ENCODE measurements at places on chromosomes 7 and 10.

DNA sequence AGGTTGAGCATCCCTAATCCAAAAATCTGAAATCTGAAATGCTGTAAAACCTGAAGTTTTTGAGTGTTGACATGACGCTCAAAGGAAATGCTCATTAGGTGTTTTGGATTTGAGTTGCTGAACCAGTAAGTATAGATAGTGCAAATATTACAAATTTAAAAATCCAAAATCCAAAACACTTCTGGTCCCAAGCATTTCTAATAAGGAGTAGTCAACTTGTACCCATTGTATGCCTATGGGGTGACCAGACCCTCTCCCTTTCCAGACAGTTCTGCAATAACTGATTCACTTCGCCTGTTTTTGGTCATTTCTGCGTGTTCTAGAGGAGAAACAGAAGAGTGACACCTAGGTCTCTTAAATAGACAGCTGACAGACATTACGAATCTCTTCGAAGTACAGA lies 90.3 kb downstream of the MMRN2 start:
- DNase-seq, result no peak

DNA sequence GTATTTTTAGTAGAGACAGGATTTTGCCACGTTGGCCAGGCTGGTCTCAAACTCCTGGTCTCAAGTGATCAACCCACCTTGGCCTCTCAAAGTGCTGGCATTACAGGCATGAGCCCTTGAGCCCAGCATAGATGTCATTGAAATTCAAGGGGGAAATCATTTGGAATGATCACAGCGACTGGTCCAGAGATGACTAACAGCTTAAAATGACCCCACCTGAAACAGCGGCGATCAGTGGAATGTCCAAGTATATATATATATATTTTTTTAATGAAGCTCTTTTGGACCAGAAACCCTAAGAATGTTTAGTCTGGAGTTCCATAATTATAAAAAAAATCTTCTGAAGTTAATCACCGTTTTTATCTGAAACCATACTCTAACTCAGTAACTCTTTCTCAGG lies 12.5 kb upstream of the AKR1E2 start:
- DNase-seq, result no peak

GRCh38 chr7:88477976-88478375 lies 171.3 kb upstream of the STEAP4 start:
- no peak for DNase-seq

DNA sequence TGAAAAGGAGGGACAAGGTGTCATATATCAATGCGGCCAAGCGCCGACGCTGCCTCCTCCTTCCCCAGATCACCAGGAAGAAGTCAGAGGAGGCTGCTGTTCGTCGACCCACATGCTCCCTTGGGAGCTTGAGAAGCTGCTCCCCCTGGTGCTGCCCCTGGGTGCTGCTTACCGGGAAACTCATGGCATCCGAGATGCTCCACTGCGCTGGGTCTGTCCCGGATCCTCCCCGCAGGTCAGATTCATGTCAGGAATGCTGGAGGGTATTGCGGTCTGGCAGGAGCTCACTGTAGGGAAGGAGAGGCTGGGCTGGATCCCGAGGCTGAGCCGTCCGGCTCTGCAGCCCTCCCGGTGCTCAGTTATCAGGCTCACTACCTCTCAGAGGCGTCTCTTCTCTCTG lies 123.7 kb upstream of the FAM20C start:
- DNase-seq, result no peak

DNA sequence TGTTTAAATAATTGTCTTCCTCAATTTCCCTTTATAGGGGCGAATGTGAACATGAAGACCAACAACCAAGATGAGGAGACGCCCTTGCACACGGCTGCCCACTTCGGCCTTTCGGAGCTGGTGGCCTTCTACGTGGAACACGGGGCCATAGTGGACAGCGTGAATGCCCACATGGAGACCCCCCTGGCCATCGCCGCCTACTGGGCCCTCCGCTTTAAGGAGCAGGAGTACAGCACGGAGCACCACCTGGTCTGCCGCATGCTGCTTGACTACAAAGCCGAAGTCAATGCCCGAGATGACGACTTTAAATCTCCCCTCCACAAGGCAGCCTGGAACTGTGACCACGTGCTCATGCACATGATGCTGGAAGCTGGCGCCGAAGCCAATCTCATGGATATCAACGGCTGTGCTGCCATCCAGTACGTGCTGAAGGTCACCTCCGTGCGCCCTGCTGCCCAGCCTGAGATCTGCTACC lies 42.1 kb downstream of the ASB4 start:
- DNase-seq, result no peak

- no peak for DNase-seq
Measured at GRCh38 chr7:14822481-14822854, 80.1 kb downstream of the DGKB start.

DNA sequence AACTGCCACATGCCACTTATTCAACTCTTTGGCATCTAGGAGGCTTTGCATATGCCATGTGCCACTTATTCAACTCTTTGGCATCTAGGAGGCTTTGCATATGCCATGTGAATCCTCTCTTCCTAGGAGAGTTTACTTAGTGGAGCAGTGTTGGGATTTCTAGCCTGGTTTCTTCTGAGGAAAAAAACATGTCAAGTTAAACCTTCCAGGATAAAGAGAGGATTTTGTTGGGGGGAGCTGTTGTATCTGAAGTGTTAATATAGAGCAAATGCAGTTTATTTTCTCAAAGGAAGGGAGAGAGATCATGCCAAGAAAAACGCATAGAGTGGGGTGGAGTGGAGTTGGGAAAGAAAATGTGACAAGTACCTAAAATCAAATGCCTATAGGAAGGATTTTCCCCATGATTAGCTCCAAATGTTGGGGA lies 91.5 kb downstream of the MCU start:
- DNase-seq, result no peak
